ENCODE measurements at places on chromosomes 6 and 20.

DNA sequence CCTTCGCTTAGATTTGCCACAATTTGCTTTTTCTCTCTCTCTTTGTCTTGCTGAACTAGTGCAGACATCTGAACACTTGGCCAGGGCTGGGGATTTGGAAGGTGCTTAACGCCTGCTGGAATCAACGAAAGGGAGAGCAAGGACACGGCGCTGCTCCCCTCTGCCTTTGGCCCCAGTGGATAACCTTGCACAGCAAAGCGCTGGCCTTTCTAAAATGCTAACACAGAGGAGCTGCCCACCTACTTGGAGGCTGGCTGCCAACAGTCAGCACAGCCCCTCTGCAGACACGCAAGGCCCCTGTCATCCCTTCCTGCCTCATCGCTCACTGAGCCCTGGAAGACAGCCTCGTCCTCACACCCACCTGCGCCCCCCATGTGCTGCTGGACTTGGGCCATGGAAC is 37.5 kb downstream of the C20orf203 start:
- DNase-seq, result no peak

GRCh38 chr6:145813285-145814034 is 1.1 kb downstream of the FBXO30 start:
- DNase-seq, result no peak

DNA sequence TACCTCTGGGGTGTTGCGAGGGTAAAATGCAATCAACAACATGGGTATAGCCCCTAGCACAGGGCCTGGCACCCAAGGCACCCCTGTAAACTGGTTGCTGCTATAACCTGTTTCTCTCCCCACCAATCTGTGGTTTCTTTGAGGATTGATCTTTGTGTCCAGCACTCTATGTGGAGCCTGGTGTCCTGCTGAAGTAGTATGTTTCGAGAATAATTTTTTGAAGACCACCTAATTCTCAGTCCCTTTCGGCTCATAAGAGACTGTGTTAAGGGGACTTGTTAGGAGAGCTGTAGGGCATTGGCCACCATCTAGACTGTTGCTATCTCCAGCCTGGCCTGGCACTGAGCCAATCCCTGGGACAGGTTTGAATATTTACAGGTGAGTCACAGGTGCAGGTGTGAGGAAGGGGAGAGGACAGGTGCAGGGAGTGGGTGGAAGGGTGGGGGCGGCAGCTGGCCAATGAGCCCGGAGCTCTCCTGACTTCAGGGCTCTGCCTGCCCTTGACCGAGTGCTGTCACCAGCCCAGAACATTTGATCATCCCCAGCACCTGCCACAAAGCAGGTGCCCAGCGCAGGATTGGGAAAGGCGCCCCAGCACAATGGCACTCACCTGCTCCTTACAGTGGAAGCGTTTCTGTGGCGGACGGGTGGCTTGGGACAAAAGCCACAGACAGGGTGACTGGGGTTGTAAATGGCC is 8.1 kb upstream of the C20orf144 start:
- DNase-seq, result no peak

DNA sequence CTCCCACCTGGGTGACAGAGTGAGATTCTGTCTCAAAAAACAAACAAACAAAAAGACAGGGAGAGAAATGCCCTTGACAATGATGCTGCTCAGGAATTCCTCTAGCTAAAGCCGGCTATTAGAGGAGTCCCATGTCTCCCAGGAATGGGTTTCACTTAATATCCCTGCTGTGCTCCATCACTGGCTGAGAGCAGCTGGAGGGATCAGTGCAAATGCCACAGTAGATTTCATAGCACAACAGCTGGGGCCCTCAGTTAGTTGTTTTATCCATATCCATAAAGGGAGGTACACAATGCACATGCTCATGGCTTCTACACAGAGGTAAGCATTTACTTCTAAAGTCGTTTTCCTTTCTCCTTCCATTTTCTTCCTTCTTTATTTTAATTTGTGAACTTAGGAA is 742.0 kb upstream of the POU3F2 start:
- no peak for DNase-seq

DNA sequence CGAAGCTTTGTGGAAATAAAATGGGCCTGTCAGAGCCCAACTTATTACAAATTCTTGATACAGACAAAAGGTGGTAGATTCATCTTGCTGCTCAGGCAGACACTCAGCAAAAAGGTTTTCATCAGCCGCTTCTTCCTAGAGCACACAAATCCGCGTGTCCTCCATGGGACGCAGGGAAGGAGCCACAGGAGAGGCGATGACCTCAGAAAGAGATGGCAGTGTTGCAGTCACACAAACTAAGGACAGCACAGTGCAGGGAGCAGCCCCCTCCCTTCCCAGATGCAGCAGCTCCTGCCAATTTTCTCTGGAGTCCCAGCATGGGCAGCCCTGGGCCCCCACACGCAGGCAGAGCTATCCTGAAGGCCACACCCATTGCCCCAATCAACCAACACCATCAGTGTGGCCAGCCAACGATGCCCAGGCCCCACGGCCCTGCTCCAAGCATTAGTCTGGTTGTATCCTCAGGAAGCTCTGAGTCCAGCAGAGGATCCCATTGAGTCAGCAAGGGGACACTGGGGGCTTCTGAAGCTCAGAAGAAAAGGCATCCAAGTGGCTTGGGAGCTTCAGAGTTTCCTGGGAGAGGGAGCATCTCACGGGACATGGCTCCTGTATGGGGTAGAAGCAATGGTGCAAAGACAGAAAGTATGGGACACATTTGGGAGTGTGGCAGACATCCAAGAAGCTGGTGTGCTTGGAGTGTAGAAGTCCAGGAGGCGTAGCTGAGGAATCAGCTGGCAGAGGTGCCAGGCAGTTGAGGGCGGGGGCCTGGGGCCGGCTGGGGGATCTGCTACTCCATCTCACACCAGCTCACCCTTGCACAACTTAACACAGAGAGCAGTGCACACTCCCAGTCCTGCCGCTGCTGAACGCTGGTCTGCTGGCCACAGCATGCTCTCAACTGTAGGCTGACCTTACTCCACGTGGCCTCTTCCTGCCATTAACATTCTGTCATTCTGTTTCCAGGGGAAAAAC is 142.1 kb upstream of the CST7 start:
- DNase-seq, result no peak

DNA sequence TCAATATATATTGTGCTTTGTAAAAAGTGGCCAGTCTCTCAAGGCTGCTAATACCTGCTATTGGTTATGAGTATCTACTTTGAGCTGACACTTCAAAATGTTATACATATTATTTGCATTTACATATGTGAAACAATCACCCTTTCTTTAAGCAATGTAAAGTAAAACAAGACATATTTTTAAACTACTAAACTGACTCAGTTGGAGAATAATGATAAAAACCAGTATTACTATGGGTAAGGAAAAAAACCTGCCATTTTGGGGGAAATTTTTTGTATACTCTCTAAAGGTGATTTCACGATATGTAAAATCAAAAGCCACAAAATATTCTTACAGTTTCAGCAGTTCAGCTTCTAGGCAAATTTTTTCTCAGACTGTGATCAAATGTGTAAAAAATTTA is 232.3 kb downstream of the PRL start:
- DNase-seq, result no peak

DNA sequence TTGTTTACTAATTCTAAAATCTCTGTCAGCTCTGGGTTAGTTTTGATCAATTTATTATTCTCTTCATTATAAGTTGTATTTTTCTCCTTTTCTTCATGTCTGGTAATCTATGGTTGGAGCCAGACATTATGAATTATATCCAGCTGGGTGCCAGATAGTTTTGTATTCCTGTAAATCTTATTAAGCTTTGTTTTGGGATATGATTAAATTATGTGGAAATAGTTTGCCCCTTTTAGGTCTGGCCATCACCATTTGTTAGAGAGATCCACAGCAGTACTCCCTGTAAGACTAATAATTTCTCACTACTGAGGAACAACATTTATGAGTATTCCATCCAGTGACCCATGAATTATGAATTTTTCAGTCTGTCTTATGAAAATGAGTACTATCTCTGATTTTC is 20.9 kb upstream of the SLC17A1 start:
- no peak for DNase-seq

GRCh38 chr20:24098886-24099285 is 110.3 kb upstream of the GGTLC1 start:
- no peak for DNase-seq

- no peak for DNase-seq
These were observed 6.9 kb upstream of the BIRC7 start for GRCh38 chr20:63228806-63229205.

DNA sequence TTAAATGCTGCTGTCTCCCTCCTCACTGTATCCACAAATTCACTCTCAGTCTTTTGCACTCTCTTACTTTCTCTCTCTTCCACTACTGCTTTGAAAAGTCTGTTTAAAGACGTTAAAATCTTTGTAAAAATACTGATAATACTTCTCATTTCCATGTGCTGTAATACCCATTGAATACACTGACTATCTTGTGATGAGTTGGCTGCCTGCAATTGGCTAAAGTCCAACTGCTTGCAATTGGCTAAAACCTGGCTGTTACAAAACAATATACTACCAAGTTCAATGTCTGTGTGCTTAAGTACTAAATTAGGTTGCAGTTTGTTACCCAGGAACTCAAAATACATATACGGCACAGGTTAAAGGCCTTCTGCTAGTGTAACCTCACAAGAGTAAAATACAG is 264.8 kb downstream of the THBS2 start:
- no peak for DNase-seq

DNA sequence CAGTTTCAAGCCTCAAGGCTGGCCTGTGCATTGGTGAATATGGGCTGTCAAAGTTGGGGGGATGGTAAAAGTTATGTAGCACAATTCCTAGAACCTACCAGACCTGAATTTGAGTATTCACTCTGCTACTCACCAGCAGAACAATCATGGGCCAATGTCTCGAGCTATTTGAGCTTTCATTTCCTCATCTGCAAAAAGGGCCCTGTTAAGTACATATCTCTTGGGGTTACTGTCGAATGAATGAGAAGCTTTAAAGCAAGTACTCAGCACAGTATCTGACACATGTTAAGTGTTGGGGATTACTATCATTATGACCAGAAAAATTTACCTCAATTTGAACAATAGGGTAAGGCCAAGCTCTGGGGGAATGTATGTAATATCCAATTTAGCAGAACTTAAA is 13.5 kb upstream of the ENPP4 start:
- no peak for DNase-seq

GRCh38 chr6:45094831-45095230 is 233.3 kb upstream of the RUNX2 start:
- no peak for DNase-seq

GRCh38 chr6:43935921-43936439 is 166.0 kb downstream of the VEGFA start:
- no peak for DNase-seq

DNA sequence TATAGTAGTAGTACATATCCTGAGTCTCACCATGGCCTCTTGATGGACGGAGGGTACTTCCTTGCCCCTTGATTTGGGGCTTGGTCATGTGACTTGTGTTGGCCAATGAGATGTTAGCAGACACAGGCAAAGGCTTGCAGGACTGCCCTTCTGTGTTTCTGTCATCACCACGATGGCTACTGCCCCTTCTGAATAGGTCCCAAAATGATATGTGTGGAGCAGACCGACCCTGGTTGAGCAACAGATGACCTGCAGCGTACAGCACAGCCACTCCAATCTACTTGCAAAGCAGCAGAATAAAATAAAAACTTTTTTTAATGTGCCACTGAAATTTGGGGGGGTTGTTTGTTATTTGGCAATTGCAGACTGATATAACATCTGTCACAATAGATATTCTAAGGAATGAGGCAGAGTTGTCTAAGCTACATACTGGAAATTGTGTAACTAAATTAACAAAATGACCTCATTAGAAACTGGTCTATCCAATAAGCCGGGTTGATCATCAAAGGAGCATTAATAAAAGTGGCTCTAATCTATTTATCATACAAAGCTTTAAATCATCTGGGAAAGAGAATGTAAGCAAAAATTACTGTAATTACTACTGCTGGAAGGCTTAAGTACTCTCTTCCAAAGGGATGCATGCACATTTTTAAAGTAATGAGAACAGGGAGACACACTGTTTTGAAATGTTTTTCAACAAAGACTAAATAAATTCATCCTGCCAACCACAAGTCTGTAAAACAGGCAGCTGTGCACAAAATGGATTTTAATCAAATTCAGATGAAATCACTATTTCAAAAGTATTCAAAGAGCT is 209.5 kb downstream of the KIF16B start:
- no peak for DNase-seq

DNA sequence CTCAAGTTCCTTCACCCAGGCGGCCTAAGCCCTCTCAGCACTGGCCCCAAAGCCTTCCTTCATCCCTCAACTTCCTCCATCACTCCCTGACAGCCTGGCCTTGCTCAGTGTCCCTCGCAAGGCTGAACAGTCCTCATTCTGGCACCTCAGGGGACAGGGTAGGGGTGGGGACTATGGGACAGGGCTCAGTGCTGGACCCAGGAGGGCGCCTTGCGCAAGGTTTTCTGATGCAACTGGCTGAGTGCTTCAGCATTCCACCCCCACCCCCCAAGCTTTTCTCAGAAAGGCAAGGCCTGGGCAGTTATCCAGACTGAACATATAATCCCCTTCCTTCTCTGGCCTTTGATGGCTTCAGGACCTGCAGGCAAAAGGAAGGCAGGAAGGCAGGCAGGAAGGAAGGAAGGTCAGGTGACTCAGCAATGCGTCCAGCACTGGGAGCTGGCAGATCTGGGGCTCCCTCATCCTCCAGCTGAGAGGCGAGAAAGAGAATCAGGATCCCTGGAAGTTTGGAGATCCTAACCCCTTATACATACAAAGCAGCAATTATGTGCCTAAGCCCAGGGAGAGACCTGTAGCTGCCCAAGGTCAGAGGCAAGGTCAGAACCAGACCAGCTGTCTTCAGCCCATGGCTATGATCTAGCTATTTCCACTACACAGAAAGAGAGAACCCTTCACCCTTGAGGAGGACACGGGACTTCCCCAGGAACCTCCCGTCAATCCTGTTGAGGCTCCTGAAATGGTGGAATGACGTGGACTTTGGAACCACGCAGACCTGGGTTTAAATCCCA is 8.6 kb upstream of the TRIB3 start:
- no peak for DNase-seq

GRCh38 chr6:9745476-9745875 is 669.4 kb downstream of the TFAP2A start:
- no peak for DNase-seq

DNA sequence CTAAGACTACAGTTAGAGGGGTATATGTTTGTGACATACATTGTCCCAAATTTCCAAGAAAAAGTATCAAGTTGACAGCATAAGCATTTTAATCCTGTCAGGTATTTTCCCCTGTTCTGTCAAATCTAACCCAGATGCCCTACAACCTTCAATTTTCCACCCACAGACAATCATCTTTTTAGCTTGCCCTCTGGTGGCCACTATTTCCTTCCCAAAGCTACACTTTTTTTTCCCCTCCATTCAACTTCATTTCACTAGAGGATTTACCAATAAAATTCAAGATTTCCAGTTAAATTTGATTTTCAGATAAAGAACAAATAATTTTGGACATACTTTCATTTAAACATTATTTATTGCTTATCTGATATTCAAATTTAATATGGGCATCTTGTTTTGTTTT is 286.6 kb downstream of the TENT5A start:
- DNase-seq, result no peak

Data from activated CD4-positive, alpha-beta T cell treated with anti-CD3 and anti-CD28 coated beads for 24 hours (primary cell).